ENCODE measurements at places on chromosomes 3 and 15.

DNA sequence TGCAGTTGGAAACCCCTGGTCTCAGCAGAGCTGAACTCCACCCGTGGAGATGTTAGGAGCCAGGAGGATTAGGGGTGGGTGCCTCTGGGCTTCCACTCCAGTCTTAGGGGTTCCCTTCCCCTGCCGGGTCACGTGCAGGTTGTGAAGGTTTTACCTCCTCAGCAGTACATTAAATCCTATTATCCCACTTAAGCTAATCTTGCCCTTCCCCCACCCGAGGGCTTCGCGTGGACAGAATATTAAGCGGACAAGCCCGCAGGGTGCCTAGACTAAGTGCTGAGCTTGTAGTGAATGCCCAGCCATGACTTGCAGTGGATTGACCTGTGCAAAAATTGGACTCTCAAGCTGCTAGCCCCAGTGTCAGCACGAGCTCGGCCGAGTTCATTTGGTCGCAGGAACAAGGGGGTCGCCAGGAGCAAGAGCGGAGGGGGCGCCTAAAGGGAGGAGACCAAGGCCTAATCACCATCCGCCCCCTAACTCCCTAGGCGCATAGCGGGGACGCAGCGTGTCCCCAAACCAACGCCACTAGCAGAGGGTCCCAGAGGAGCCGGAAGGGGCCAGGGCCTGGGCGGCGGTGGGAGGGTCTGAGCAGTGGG is 498 bp upstream of the SEMA4B start:
- DNase-seq = no peak

DNA sequence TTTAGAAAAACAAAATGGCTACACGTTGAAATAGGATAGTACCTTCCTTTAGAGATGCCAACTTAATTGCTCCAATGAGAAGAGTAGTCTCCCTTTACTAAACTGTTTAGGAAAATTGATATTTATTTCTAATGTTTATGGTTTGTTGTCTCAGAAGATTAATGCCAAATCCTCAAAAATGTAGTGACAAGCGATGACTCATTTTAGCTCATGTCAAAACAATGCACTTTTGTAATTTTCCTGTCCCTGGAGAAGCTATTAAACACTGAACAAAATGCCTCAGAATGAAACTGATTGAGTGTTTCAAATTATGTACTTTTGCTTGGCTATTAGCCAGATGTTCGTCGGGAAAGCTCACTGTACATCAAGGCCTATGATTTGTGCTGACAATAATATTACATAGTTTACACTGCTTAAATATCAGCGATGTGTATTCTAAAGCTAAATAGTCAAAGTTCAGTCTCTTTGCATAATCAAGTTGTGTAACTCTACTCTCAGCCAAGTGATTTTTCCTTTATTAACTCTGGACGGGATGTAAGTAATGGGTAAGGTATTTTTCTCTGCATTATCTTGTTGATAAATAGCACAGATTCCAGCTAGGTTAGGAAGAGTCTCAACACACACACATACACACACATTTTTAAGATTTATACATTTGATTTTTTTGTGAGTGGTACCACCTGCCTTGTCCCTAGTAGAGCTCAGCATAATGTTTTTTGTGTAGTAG is 83.7 kb downstream of the CMSS1 start:
- DNase-seq = no peak

DNA sequence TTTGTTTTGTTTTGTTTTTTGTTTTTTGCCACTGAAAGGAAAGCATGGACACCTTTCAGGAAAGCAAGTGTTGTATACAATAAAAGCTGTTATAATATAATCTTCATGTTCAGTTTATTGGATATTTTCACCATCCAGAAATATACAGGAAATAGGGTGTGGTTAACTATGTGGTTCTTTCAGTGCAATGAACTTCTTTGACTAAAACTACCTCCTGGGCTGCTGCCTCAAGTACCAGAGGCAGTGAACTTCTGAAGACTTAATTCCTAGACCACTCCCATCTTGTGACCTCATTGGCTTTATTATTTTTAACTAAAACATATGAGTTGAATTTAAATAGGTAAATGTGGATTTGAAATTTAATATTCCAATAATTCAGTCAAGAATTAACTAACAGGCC is 27.1 kb upstream of the TBL1XR1 start:
- no peak for DNase-seq

- DNase-seq = no peak
Measured at GRCh38 chr3:52175416-52176179, 21.4 kb upstream of the POC1A start.

DNA sequence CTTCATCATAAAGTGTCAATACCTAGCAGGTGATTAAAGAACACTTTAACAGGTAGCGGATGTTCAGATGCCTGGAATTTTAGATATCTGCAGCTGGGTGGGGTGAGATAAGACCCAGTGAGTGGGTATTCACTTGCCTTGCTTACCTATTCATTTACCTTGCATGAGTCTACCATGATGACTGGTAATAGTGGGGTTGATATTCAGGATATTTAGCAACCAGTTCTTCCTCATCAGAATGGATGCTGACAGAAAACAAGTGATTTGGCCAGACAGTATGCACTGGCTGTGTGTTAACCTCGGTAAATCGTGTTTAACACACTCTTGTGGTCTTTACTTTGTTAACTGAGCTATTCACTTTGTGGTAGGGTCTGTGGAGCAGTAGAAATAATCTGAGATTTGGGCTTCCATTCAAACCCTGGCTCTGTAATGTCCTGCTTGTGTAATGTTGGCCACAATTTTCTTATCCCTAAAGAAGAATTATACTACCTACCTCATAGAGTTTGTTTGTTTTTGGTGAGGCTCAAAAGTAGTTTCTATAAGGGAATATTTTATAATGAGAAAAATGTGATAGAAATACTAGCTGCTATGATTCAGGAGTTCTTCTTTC is 391.9 kb upstream of the TBL1XR1 start:
- DNase-seq = no peak

DNA sequence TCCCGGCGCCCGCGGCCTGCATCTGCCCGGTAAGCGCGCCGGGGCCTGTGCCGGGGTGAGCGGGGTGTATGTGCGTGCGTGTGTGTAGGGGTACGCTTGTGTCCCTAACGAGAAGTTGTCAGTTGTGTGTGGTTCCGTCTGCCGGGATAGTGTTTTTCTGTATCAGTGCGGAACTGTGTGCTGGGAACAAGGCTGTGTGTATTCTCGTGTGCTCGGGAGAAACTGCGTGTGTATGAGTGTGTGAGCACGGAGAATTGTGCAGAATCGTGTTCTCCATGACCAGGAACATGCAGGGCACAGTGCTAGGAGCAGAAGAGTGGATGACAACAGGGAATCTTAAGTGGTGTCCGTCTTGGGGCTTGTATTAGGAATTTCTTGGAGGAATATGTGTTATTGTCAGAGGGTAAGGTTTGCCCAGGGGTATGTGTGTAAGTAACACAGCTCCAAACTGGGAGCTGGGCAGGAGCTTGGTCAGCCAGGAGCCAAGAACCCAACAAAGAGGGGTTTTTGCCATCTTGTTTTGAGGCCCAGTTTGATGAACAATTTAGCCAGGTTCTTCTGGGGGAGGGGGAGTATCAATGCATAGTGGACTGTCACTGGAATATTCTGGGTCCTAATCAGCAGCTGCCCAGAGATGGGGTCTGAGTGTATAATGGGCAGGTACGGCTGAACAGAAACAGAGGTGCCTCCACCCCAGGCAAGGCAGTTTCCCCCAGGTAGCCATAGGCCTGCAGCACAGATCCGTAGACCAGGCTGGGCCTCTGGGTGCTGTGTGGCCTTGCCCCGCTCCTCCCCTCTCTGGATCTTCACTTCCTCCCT is 2.1 kb downstream of the ISL2 start:
- DNase-seq = no peak

GRCh38 chr15:23384371-23384770 is 29.8 kb downstream of the GOLGA8S start:
- no peak for DNase-seq

- DNase-seq = no peak
Measured at GRCh38 chr3:61771976-61772375, 210.6 kb downstream of the PTPRG start.

DNA sequence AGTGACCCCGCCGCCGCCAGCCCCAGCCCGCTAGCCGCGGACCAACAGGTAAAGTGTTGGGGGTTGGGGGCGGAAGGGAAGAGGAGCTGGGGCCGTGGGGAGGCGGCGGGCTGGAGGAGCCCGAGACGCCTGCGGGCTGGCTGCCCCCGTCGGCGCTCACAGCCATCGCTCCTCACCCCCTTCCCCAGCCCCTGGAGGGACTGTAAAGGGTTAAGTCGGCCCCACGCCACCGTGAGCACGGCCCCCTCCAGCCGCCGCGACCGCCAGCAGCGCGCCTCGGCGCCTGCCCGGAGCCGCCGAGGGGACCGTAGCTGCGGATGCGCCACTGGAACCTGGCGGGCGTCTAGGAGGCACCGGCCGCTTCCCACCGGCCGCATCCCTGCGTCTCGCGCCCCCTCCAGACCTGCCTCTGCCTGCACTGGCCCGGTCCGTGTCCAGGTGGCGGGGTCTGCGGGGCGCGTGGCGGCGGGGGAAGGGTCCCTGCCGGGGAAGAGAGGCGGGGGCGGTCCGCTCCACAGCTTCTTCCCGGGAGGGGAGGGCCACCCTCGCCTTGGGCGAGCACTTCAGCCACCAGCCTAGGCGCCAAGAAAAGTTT is 522 bp downstream of the MED12L start:
- peak; percentile 53 for DNase-seq

- DNase-seq = no peak
Measured at GRCh38 chr3:193857996-193858395, 265.0 kb downstream of the OPA1 start.

DNA sequence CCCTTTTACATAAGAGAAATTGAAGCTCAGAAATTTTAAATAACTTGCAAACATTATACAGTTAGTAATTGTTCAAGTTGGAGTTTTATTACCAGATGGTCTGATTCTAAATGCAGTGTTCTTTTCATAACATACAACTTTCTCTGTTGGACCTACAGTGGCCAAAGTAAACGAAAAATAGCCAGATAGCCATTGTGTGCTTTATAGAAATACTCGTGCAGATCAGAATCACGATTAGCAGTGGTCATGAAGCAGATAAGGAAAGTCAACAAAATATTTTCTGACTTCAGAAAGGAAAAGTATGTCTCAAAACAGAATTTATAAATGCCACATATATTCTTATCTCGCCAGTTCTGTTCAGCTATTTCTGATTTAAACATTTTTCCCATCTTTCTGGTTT is 436.9 kb downstream of the CNTN6 start:
- no peak for DNase-seq

DNA sequence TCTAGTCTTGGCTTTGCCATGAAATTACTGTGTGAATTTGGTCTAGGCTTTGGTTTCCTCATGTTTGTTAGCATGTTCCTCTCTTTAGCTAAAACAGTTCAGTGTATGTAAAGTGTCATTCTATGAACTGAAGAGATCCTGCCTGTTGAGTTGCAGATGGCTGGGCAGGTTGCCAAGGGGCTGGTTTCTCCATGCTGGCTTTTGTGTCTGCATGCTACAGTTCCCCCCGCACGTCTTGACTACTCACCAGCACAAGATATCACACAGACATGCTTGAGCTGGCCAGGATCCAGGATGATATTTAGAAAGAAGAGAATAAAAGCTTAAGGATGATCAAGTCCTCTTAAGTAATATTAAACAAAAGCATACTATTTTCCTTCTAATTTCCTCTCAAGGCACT is 90.2 kb downstream of the CERS3 start:
- peak; percentile 16 for DNase-seq

DNA sequence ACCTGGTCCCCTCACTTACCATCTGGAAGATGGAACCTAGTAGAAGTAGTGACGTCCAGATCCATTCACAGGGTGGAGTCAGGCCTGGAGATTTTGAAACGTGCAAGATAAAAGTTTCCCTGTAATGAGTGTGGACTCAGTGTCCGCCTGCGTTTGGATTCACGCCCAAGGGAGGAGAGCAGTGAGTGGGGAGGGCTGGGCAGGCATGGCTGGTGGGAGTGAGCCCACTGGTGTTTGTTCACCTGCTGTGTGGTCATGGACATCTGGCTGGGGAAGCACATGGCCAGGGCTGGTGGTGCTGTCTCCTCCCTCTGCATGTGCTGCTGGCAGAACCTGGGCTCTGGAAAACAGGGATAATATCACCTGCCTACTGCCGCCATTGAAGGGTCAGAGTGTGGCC is 37.0 kb downstream of the RLBP1 start:
- no peak for DNase-seq

- peak; percentile 26 for DNase-seq
Measured at GRCh38 chr3:63993653-63994079, 29.6 kb downstream of the PSMD6 start.

- no peak for DNase-seq
Measured at GRCh38 chr3:176795891-176796290, 401.4 kb downstream of the TBL1XR1 start.

DNA sequence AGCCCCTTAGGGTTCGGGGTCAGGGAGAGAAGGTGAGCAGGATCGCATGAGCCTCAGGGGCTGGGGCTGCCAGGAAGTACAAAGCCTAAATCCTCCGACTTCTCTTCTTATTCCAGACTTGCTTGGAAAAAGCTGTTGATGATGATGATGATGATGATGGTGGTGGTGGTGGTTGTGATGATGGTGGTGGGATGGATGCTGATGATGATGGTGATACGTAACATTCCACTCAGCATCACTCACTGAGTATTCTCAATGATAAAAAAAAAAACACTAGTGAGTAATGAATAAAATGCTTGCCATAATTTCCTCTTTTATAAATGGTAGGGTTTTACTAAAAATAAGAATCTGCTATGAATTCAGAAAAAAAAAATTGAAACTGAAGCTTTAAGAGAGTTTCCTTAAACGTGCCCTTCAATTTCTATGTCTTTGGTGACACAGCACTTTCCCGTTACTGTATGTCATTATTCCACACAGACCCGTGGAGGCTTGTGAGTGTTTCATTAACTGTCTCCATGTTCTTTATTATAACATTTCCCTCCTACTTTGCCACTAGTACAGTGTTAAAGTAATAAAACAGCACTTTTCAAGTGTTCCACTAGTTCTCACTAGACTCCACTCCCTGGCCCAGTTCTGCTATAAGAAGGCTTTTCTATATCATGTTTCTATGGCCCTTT is 5.4 kb upstream of the ACAN start:
- DNase-seq = no peak

DNA sequence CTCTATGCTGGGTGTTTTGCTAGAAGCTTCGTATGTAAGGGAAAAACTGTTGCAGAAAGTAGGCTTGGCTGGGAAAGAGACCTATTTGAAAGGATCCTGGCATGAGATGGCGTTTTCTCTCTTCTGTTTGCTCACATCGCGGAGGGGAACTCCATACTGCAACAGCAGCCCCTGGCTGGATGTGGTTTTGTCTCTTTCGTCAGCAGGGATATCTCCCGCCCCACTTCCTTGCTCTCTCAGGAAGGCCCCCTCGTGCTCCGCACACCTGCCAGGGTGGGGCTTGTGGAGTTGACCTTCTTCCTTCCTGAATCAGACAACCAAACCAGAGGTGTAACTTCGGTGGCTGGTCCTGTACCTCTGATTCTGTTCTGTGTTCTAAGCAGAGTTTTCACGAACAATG is 26.4 kb upstream of the MYZAP start:
- DNase-seq = peak; percentile 40

DNA sequence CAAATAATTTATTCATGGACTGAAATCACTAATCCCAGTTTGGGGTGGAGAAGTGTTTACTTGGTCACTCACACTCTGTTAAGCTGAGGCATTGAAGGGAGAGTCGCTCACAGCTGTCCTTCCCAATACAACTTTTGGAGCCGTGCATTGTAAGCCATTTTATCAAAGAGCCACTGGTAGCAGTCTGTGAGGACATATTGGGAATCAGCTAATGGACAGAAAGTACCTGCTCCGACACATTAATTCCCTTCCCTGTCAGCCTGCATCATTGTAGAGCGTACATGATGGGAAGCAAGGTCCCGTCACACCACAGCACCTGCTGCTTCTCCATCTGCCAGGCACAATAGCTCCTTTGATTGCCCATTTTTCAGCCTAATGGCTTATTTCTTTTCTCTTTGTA is 643.2 kb downstream of the SQOR start:
- DNase-seq = no peak

- DNase-seq = no peak
Measured at GRCh38 chr3:146115619-146116018, 45.4 kb downstream of the PLOD2 start.

Measured in stimulated activated naive CD8-positive, alpha-beta T cell treated with anti-CD3 and anti-CD28 coated beads, Interleukin-15, amount 100 ng/mL, for 72 hours (primary cell).